GM19239 (cell line): ENCODE measurements at places on chromosomes 12 and 14.
A peak's percentile ranks its signal among the peaks of the same experiment; 100 is the strongest.

GRCh38 chr14:80504781-80505180 lies 293.5 kb upstream of the DIO2 start:
- no peak for DNase-seq

GRCh38 chr12:2616763-2617162 lies 178.0 kb upstream of the FKBP4 start:
- no peak for DNase-seq

DNA sequence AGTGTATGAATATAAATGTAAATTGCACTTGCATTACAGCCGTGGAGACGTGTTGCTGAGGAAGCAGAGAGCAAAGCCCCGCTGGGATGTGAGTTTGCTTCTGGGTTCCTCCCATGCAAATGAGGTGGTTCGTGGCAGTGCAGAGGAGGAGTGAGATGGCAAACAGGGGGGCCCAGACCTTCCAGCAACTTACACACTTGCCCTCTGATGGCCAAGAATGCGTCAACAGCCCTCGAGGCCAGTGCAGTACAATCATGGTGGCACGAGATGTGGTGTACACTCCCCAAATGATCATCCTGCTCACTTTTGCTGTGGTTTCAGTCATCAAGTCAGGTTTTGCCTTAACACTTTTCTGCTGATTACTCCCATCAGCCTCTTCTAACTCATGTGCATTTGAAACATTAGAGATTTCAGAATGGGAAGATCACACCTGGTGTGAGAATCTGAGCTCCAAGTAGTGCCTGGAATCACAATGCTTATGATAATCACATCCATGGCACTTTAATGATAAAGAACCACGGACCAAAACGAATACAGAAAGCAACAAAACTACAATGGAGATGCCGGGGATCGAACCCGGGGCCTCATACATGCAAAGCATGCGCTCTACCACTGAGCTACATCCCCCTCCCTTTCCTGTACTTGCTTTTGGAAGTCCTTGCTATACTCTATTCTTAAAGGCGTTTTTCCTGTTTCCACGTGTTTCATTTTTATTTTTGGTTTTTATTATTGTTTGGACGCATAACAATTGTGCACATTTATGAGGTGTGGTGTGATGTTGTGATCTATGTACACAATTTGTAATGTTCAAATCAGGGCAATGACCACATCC lies 7.0 kb upstream of the UBC start:
- peak; percentile 26 for DNase-seq

GRCh38 chr12:92908108-92908507 lies 21.0 kb downstream of the EEA1 start:
- DNase-seq = no peak

GRCh38 chr12:103273645-103274044 lies 222.1 kb downstream of the C12orf42 start:
- no peak for DNase-seq

DNA sequence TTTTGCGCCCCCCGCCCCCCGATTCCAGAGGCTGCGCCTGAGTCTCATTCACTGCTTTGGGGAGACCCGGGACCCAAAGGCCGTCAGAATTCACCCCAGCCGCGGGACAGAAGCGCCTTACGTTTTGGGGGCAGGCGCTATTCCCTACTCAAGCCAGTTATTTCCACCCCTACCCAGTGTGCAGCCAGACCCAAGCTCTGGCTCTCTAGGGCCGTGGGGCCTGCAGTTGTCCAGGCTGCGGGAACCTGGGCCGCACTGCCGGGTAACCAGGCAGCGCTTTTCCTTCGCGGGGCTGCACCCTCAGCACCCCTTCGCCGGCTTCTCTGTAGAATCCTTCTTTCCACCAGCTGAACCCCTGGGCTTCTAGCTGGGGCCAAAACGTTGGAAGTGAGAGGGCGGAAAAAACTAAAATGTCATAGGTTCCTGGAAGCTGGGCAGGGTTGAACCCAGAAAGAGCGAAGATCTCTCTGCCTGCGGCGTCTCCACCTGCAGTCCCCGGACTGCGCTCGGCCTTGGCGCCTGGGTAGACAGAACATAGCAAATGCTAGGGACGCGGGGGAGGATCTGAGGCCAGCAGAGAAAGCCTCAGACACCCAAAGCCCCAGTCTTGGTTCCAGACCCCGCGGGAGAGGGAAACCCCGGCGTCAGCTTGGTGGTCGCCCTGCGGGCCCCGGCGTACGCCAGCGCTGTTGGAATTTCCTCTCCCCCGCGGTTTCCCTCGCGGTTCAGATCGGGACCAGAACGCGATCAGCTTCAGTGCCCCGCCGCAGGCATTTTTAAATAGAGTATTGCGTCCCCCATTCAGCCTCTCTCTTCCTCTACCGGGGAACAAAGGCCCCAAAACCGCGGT lies 18.3 kb downstream of the TBX3 start:
- DNase-seq = no peak
